Stomach (tissue), 19 donors: ENCODE measurements at places on chromosomes 12 and 14. TPM values are rescaled to one million over a fixed set of nuclear protein-coding genes. Genes with fewer than 3 reads are reported as not detected.

Gene SCNN1A
- total RNA-seq: 234 TPM

Gene DIO3
- not detected for total RNA-seq

Gene DCP1B
- total RNA-seq: 18.4 TPM

Gene LBHD2
- not detected for total RNA-seq

Gene ANAPC7
- total RNA-seq: 44.9 TPM

Gene ISM2
- total RNA-seq: not detected

Gene FITM1
- total RNA-seq: 0.87 TPM

Gene HSPB8
- total RNA-seq: 253 TPM

Gene AMN
- 9.2 TPM for total RNA-seq

Gene TMCC3
- total RNA-seq: 9.0 TPM

- peak; percentile 32 for DNase-seq
Observed at GRCh38 chr14:69484444-69485314, at the start of gene PLEKHD1. PLEKHD1 (plus strand) TSS chr14:69484728; CDS start chr14:69484966, 238 bp downstream.

- no peak for DNase-seq
Observed at GRCh38 chr14:24293525-24293924, 6.1 kb downstream of the DHRS1 start.

- DNase-seq: no peak
Observed at GRCh38 chr12:123938679-123939480, 33.8 kb downstream of the CCDC92 start.

- peak; percentile 40 for DNase-seq
Observed at GRCh38 chr12:80053051-80053790, 46.1 kb upstream of the OTOGL start.

GRCh38 chr14:58824106-58824505 lies 186.3 kb downstream of the DACT1 start:
- DNase-seq: no peak

DNA sequence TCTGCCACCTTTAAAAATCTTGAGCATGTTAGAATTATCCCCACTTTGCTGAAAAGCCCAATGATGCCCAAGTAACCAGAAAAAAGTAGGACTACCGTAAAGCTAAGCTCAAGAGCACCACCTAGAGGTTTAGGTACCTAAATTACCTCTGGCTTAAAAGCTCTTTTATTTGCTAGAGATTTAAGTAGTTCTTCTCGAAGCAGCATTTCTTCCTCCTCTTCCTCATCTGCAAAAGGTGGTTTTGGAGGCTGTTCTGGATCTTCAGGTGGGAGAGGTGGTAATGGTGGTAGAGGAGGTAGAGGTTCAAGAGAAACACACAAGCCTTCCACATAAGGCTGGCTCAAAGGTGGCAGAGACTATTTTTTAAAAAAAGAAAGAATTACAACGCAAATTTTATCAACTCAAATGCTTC lies 26.9 kb downstream of the ZFC3H1 start:
- DNase-seq: peak; percentile 83

GRCh38 chr14:103393070-103393469 lies 7.9 kb downstream of the MARK3 start:
- DNase-seq: peak; percentile 39

GRCh38 chr12:79877246-79877645 lies 57.7 kb downstream of the PPP1R12A start:
- DNase-seq: no peak

GRCh38 chr14:89259951-89260609 lies 157.0 kb downstream of the FOXN3 start:
- DNase-seq: no peak

- no peak for DNase-seq
Observed at GRCh38 chr12:63224396-63224795, 73.4 kb upstream of the AVPR1A start.

DNA sequence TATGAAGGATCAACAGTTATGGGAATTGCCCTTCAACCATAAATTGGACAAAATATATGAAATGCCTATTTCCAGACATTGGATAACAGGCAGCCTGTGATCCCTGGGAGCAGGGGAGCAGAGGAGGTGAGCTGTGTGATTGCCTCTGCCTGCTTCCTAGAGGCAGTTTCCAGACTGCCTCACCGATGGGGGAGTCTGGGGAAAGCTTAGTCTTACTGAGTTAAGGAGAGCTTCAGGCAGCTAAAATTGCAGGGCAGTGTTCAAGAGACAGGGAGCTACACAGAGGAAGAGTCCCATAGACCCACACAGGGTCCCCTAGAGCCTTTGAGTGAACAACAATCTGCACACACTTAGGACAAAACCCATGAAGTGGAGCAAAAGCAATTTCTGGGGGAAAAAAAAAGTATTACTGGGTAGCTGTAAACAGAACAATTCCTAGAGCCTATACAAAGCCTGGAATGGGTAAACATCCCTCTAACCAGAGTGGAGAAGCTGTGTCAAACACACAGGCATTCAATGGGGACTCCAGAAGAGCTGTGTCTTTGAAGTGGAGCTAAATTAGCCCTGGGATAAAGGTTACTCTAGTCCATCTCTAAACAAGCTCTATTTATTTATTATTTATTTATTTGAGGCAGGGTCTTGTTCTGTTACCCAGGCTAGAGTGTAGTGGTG lies 48.3 kb upstream of the ACTN1 start:
- no peak for DNase-seq

- peak; percentile 58 for DNase-seq
Observed at GRCh38 chr14:35046751-35047536, 872 bp downstream of the FAM177A1 start.

GRCh38 chr12:46908236-46908935 lies 82.6 kb upstream of the SLC38A4 start:
- no peak for DNase-seq

GRCh38 chr12:28088566-28089272 lies 101.5 kb upstream of the CCDC91 start:
- no peak for DNase-seq

- no peak for DNase-seq
Observed at GRCh38 chr12:82749015-82749414, 62.3 kb downstream of the TMTC2 start.
